ENCODE measurements at places on chromosomes 2 and 18.
A peak's percentile ranks its signal among the peaks of the same experiment; 100 is the strongest.

DNA sequence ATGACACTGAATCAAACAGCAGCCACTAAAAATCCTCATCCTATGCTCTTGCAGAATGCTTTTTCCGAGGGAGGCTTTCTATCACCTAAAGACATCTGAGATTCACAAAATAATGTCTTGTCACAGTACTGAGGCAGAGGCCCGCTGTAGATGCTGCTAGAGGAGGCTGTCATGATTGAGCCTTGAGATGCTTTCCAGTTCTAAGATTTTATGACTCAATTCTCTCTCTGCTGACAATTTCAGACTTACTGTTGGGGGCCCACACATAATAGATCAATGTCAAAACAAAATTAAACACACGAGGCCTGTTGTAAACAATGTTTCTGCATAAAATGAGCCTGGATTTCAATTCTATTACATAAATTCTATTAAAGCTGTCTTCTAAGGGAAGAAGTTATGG is 132.7 kb upstream of the ARL4C start:
- DNase-seq = no peak

- no peak for DNase-seq
Observed at GRCh38 chr2:129798301-129798581, 181.2 kb upstream of the RAB6C start.

DNA sequence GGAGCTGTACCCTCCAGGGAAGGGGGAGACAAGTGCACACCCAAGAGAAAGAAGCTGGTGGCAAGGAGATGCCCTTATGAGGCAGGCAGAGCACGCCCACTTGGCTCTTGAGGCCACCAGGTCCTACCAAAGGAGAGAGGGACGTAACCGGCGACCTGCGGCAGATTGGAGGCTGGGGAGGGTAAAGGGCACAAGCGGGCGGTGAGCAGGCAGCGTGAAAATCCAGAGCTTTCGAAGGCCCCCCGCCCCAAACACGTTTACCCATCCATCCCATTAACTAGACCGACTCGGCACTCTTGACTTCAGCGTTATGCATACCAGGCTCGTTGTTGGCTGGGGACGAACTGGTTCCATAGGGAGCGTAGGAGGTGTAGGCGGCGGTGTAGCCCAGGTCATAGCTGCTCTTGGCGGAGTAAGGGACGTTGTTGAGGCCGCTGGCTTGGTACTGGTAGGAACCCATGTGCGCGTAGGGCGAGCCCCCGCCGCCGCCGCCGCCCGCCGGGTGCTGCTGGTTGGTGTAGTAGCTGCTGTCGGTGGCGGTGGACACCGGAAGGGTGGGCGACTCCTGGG is 794 bp downstream of the DLX2 start:
- DNase-seq = no peak

DNA sequence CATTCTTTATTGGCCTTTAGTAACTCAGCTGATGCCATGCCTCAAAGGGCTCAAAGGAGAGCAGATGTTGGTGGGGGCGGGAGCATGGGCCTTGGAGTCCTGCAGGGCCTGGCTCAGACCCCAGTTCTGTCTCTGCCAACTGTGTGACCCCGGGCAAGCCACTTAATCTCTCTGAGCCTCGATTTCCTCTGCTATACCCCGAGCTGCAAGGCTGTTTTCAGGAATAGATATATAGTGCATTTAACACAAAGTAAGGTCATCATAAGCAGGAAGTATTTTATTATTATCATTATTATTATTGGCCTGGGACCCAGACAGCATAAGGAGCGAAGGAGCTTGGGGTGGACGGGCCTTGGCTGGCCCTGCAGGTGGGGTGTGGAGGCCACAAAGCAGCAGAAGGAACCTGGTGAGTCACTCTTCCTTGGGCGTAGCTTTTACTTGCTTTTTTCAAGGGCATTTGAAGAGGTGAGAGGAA is 162.7 kb downstream of the INHBB start:
- DNase-seq = no peak

GRCh38 chr2:169823996-169824372 is 721 bp downstream of the METTL5 start:
- no peak for DNase-seq

DNA sequence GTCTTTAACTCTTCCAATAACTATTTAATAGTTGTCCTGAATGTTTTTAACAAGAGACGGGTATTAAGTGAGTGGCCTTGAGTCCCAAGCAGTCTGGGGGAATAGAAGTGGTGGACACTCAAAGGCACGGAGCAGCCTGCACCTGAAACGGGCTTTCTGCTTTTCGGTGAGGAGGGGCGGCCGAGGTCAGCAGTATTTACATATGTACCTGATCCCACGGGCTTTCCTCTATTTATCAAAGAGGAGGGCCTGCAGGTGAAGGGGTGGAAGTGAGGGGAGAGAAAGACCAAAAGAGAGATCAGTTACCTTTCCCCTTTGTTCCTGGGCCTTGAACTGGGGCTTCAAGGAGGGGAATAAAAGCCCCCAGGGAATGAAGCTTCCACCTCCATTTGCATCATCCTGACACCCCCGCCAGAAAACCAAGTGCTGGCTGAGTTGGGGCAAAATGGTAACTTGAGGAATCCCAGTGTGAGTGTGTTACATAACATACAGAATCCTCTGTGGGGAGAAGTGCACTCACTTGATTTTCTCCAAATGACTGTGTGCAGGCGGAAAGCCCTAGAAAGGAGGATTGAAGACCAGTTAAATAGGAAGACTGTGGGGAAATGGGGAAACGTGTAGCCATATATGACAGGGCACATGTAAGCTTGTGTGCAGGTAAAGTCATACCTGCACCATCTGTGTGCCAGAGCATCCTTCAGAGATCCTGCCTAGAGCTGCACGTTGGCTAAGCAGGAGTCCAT is 12.4 kb downstream of the POU3F3 start:
- DNase-seq = no peak

- DNase-seq = peak; percentile 4
Observed at GRCh38 chr18:35728676-35729075, 147.1 kb downstream of the GALNT1 start.

- no peak for DNase-seq
Observed at GRCh38 chr2:60963190-60963589, 54.3 kb upstream of the PEX13 start.

GRCh38 chr2:203909261-203909967 is 27.1 kb upstream of the ICOS start:
- DNase-seq = peak; percentile 82

DNA sequence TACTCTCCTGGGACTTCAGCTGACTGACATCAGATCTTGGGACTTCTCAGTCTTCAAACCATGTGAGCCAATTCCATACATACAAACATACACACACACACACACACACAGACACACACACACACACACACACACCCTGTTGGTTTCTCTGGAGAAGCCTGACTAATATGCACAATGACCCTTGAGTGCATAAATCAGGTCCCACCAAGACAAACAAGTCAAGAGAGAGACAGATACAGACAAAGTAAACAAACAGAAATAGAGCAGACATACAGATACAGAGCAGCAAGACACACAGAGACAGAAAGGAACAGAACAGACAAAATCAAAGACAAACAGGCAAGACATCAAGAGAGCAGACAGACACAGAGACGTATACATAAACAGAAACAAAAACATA is 43.8 kb upstream of the DDX18 start:
- no peak for DNase-seq

GRCh38 chr2:101630224-101630949 is 67.1 kb upstream of the MAP4K4 start:
- DNase-seq = peak; percentile 46

DNA sequence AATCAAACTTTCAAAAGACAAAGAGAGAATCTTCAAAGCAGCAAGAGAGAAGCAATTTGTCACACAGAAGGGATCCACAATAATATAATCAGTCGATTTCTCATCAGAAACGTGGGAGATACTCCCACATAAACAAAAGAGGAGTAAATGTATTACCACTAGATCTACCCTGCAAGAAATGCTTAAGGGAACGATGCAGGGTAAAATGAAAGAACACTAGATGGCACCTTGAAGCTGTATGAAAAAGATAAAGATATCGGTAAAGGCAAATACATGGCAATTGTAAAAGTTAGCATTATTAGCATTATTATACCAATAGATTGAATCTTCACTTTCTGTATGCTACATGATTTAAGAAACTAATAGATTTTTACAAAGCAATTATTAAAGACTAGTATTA is 677.0 kb downstream of the SUCLG1 start:
- no peak for DNase-seq

GRCh38 chr2:239211396-239212094 is 189.3 kb downstream of the HDAC4 start:
- DNase-seq = no peak

DNA sequence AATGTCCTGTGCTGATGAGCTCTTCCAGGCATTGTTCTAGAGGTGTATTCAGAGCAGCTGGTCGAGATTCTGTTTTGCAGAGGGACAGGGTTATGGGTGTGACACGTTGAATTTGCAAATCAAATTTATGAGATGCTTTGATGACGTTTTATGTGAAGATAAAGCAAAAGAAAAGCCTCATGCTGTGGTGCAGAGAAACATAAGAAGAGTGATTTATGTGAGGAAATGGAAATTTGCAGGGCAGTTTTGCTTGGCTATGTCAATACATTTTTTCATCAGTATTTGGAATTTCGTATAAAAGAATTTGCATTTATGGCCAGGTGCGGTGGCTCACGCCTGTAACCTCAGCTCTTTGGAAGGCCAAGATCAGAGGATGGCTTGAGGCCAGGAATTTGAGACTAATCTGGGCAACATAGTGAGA is 36.4 kb downstream of the TSN start:
- DNase-seq = no peak

DNA sequence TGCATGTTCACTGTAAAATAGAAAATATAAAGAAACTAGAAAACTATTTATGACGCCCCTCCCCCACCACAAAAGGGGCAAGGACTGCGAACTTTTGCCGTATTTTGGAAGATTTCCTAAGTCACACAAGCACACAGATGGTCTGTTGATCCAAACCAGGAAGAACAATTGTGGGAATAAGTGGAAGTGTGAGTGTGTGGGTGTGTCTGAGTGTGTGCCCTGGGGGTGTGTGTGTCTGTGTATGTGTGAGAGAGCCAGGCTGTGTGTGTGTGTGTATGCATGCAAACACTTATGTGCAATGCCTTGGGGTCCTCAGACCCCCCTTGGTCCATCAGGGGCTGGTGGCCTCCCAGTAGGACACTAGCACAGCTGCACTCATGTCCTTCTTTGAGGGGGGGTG is 43.1 kb downstream of the HPCAL1 start:
- DNase-seq = no peak

DNA sequence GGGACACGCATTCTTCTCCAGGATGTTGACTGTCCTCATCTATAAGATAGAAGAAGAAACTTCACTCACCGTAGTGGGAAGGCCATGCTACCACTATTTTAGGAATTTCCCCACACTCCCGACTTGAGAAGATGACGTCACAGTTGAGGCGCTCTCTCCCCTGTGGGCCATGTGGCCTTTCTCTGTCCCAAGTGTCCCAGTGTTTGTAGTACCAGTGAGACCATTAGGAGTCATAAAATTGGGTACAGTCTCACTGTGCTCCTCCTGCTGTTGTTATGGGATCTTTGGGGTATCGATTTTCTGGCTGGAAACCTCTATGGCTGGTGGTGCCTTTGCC is 7.2 kb upstream of the SNTG2 start:
- no peak for DNase-seq

DNA sequence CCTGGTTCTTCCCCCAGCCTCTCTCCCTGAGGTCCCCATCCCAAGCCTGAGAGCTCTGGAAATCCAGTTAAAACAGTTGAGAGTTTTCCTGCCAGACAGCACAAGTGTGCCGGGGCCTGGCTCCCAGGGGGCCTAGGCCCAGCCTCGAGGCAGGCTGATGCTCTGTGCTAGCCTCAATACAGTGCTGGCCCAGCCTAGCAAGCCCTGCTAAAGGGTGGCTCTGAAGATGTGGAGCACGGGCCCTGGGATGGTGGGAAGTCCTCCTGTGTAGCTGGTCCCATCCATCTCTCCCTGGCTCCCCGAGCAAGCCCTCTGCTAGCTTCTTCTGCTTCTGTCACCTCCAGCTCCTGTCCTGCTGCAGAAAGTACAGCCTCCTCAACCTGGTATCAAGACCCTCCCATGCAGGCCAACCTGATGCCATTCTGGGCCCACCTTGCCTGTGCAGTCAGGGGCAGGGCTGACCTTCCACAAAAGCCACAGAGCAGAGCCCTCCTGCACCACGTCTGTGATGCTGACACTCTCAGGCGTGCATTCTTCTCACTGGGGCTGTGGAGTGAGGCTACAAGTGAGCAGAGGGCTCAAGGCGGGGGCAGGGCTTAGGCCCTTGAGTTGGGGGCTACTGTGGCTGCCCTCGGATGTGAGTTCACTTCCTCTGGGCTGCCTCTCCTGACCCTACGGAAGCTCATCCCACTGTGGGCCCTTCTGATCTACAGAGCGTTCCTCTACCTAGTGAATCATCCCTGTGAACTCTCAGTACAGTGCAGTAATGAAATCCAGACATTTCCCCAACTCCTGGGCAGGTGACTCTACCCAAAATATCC is 60.1 kb upstream of the LAPTM4A start:
- no peak for DNase-seq

DNA sequence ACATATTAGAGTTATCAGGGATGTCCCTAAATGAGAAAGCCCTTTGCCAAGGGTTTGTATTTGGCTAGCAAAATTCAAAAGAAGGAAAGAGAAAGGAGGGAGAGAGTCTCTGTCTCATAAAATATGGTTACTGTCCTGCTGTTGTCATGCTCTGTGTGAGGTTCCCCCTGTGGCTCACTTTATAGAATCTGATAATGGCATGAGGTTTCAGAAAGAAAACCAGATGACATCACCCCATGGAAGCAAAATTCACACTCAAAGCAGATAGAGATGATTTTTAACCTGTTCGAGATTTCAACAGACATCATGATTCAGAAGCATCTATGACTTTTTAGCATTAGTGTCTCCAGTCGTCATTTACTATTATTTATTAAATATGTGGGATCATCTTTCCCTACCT is 165.0 kb upstream of the SESTD1 start:
- DNase-seq = no peak

DNA sequence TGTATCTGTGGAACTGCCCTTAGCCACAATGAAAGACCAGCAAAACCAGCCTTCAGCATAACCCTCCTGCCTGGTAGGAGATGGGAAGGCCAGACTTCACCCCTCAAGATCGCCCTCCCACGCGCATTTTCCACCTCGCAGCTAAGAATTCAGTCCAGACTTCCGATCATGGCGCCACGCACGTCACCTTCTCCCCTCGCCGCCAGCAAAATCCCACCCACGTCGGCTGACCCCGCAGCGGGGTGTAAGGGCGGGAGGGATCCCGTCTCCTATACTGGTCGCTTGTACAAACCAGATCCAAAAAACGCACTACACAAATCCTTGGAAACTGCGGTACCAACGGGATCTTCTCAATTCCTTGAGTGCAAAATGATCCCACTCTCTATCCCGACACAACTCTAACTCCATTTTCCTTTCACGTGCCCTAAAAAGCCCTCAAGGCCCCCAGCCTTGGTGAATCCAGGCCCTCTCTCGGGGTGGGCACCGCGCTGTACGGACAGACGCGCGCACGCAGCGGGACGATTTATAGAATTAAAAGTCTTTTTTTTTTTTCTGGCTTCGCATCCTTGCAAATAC is 1.0 kb upstream of the BMPR2 start:
- peak; percentile 44 for DNase-seq

GRCh38 chr2:240852671-240853314 is 15.8 kb upstream of the AGXT start:
- DNase-seq = no peak

GRCh38 chr2:72834596-72834995 is 8.8 kb upstream of the EXOC6B start:
- DNase-seq = no peak

All from inflammatory macrophage treated with lipopolysaccharide for 1 hour (primary cell).